Stimulated activated CD4-positive, alpha-beta T cell treated with anti-CD3 and anti-CD28 coated beads, Interleukin-15, amount 100 ng/mL, for 1 hour (primary cell): ENCODE measurements at places on chromosomes 3 and 15.
A peak's percentile ranks its signal among the peaks of the same experiment; 100 is the strongest.

DNA sequence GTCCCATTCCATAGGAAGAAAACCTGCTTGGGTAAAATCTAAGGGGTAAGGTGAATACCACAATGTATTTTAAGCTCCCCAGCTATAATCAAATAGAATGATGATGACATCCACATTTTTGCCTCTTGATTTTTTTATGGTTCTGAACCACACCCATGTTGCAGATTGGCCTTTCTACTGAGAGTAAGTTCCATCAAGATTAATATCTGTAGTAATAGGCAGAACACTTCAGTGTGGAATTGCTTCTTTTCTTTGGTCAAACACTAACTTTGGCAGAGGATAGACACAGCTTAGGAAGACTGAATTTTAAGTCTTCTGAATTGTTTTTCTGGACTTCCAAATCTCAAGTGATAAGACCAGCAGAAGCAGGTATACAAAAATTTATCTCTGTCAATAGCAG is 27.0 kb downstream of the PLS1 start:
- DNase-seq = no peak

DNA sequence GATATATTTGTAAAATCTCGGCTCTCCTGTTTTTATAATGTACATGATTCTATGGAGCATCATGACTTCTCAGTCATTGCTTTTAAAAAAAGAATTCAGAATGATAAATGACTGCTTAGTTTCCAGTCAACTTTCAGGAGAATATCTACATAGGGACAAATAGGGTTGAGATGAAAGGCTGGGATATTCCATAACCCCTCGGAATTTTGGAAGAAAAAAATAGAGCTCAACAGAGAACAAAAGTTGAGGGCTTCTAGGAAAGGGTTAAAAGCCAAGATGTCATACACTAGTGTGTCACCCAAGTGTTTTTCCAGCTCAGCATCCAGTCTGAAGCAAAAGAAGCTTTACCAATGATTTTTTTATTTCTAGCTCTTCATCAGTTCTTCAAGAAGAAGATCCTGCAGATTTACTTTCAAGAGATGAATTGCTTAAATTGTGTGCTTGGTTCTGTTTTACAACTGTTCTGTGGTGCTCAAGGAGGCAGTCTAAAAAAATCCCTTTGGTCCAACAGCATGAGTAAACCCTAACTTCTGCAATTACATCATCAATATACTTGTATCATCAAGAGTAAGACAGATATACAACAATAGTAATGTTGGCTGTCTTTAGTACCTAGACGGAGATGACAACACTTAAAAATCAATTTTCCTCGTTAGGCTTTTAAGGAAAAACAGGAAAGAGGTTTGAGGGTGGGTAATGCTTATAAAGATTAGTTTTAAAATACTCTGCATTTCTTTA is 979 bp downstream of the UNC13C start:
- DNase-seq = no peak

- no peak for DNase-seq
Observed at GRCh38 chr3:4885316-4885715, 93.9 kb upstream of the BHLHE40 start.

DNA sequence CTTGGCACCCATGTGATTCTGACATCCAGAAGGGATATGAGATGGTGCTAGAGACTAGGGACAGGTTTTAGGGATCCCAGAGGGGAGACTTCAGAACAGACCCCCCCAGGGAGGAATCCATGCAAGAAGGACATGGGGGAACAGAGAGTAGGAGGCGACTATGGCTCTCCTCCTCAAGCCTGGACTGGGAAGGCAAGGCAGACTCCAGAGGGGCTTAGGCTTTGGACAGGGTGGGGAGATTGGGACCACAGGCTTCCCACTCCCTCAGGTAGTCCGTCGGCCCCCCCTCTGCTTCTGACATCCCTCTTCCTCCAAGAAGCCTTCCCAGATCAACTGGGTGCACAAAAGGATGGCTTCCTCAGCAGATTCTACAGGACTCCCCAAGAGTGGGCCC is 3.0 kb upstream of the VIPR1 start:
- DNase-seq = no peak

DNA sequence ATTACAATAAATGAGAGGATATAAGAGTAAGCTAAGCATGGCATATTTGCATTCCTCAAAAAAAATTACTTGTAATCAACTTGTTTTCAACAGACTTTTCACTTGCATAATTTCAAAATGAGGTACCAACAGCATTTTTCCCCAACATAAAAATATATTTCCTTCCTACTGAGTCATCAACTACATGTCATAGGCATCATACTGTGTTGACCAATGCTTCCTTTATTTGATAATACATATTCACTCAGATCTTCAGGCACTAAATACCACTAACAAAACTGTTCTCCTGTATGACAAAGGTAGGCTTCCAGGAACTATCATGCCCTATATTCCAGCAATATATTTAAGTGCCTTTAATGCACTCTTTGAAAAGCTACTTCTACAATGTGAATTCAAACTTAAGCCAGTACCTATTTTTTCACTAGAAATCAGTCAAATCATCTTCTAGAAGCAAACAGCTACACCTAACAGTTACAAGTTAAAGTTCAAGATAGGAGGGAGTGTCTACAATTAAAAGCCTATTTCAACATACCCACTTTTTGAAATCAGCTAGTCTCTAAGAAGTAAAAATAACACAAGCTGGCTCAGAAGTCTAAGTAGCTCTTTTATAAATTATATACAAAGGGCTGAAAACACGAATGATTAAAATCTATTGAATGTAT is 11.3 kb downstream of the ADAM10 start:
- no peak for DNase-seq

- DNase-seq = peak; percentile 76
Observed at GRCh38 chr3:129428376-129429079, at the start of gene EFCAB12. Gene EFCAB12, minus strand, starts transcription at chr3:129428636. Its CDS starts 148 bp downstream, at chr3:129428488.

DNA sequence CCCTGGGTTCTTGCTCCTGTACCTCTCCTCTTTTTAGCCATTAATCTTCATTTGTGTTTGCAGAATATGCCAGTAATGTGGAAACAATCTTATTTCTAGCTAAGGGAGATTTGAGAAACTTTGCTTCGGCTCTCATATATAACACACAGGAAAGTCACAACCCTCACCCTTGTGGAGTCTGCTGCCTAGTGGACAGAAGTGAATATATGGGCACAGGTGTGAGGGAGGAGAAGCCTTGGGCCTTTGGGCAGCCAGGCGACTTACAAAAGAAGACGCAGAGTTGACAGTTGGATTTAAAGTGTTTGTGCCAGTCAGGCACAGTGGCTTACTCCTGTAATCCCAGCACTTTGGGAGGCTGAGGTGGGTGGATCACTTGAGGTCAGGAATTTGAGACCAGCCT is 181.8 kb upstream of the TBL1XR1 start:
- DNase-seq = no peak

- DNase-seq = no peak
Observed at GRCh38 chr3:6097556-6097955, 763.4 kb upstream of the GRM7 start.

DNA sequence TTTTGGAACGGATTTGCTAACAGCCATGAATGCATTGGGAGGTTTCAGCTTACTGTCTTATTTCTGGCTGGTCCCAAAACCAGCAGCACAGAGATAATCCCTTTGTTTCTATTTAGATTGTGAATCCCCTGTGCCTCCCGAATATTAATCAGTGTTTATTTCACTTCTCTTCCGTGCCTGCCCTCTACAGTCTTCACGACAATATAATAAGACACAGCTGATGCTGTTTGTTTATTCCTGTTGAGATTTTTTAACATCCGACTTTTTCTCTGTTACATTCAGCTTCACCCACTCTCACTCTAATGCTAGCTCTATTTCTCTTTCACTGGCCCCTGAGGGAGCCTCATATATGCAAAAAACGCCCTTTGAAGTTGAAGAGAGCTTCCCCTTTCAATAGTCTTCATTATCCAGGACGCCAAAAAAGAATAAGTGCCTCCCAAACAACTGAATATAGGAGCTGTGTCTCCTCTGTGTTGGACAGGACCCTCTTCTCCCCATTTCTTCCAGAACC is 995.3 kb downstream of the ROBO2 start:
- no peak for DNase-seq

GRCh38 chr3:72470904-72471417 is 377.3 kb downstream of the SHQ1 start:
- DNase-seq = no peak

- DNase-seq = no peak
Observed at GRCh38 chr3:98890181-98890835, 11.2 kb downstream of the DCBLD2 start.

DNA sequence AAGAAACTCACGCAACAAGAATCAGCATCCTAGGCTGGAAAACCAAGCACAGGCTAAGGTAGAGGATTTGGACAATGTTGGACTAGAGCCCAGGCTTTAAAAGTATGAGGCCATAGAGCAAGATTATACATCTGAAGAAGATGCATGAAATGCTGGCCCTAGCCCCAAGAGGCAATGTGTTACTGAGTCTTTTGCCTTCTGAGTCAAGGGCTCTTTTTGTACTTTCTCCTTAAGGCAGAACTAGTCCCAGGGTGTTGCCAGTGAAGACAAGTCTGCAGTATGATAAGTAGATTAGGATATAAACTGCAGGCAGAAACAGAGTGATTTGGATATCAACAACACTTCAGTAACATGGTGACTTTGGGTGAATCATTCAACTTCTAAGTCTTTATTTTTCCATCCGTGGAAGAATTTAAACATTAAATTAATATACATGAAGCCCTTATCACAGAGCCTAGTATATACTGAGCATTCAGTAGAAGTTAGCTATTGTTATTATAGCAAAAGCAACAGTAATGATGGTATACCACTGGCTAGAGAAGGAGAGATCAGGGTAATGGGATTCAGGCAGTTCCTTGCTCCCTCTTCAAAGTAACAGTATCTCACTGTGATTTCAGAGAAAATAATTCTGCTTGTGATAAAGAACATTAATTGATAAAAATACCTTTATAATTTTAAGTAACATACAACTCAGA is 99.9 kb upstream of the MLF1 start:
- DNase-seq = no peak

DNA sequence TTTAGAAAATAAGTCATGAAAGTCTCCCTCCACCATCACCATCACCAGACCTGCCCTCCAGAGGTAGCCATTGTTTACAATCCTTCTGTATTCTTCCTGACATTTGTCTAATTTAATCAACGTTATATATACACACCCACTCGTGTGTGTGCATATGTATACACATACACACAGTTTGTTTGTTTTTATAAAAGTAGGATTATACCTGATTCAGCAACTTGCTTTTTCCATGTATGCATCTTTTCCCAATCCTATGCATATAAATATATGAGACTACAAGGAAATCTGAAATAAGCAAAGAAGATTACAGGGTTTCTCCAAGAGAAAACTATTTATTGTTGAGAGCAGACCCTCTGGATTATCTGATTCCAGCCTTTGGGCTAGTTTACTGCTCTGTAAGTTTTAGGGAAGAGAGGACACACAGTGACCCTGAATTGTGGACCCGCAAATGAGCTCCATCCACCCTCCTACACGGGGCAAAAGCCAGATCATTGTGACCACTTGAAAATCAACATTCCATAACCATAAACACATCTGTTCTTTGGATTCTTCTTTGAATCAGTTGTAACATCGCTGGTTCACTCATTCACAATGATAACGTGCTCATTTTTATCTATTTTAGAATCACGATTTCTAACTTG is 104.3 kb downstream of the CPN2 start:
- DNase-seq = no peak

GRCh38 chr3:17740721-17741141 is 1.7 kb downstream of the TBC1D5 start:
- no peak for DNase-seq

- no peak for DNase-seq
Observed at GRCh38 chr3:541062-541801, 344.7 kb downstream of the CHL1 start.

DNA sequence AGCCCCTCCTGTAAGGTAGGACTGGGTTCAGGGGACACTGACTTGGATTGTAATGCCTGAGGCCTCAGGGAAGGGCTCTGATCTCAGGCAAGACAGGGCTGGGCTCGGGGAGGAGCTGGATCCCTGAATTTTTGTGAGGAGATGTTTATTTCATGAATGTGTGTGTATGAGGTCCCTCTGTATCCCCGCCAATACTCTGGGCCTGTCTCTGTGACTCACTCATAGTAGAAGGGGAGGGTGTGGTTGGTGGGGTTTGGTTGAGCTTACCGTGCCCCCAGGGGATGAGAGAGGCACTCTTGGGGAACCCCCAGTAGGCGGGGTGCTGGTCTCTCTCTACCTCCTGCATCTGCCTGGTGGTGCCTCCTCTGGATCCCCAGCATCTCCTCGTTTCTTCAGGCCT is 28.1 kb downstream of the RPSA start:
- no peak for DNase-seq
